Stimulated activated CD8-positive, alpha-beta memory T cell treated with anti-CD3 and anti-CD28 coated beads, Interleukin-4, amount 100 ng/mL, for 1 hour (primary cell): ENCODE measurements at places on chromosomes 1 and 21.

GRCh38 chr1:154998818-154999570 lies 3.6 kb upstream of the ZBTB7B start:
- DNase-seq = no peak

DNA sequence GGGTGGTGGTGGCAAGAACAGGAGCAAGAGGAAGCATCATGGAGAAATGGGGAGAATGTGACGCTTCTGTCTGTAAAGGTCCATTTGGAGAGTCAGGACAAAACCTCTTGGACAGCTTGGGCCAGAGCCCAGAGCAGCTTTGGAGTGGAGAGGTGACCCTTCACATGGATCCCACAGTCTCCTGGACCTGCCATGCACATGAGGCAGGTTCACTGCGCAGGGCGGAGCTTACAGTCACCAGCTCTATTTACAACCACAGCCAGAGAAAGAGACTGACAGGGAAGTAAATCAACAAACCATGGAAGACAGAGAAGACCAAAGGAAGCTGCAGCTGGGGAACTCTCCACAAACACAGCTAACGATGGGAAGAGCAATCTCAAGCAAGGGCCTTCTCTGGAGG lies 828 bp upstream of the RGS8 start:
- no peak for DNase-seq

DNA sequence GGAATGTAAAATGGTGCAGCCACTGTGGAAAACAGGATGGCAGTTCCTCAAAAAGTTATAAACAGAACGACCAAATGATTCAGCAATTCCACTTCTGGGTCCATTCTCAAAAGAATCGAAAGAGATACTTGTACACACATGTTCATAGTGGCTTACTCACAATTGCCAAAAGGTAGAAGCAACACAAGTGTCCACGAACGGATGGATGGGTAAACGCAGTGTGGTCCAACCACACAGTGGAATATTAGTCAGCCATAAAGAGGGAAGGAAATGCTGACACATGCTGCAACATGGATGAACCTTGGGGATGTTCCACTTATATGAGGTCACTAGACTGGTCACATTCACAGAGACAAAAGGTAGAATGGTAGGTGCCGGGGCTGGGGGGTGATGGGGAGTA lies 5.3 kb downstream of the KRTAP10-1 start:
- no peak for DNase-seq

GRCh38 chr1:181128592-181129497 lies 40.3 kb downstream of the IER5 start:
- no peak for DNase-seq

DNA sequence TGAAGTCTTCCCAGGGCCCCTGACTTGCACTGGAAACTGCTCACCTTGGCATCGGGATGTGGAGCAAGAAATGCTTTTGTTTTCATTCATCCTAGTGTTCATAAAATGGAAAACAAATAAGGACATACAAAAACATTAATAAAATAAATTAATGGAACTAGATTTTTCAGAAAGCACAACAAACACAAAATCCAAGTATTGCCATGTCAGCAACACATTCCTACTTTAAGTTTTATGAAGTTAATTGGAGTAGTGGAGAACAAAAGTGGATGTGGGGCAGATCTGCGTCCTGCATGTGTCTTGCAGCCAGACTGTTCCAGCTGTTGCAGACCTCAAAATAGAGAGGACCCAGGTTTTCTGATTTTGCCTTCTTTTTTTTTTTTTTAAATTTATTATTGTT lies 32.9 kb downstream of the PRMT2 start:
- no peak for DNase-seq

- no peak for DNase-seq
Observed at GRCh38 chr1:77956464-77956863, 22.4 kb downstream of the FUBP1 start.

GRCh38 chr1:118827207-118827606 lies 160.9 kb downstream of the TBX15 start:
- no peak for DNase-seq

DNA sequence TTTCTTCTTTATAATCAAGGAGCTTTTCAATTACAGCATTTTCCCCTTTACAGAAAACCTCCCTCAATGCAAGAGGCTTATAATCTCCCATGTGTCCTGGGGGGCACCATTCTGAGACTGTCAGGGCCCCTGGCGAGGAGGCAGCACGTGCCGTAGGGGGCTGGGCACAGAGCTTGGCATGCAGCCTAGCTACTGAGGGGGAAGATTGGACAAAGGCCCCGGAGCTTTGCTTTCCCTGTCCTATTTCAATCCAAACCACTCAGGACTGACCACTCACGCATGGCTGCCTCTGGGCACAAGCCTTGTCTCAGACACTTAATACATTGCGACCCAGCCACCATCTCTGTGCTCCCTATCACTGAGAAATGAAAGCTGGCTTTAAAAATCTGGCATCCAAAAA lies 2.8 kb upstream of the RAP1GAP start:
- DNase-seq = no peak

GRCh38 chr1:167635156-167635648 lies 5.2 kb downstream of the RCSD1 start:
- DNase-seq = no peak

- DNase-seq = no peak
Observed at GRCh38 chr1:152442765-152443164, 28.7 kb upstream of the CRNN start.

- no peak for DNase-seq
Observed at GRCh38 chr1:116933606-116934515, 24.1 kb downstream of the PTGFRN start.

DNA sequence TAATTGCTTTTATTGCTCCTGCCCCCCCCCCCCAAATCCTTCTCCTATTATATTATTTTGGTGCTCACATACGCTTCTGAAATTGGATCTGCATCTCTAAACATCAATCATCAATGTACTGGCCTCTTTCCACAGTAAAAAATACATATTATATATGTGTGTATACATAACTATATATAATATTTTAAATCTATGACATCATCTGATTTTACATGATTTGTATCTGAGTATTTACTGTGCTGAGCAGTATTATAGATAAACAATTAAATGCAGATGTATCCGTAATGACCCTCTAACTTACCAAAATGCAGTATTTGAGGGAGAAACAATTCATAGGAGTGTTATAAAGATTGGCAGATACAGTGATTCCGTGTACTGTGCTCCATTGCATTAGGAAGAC lies 832 bp downstream of the PLPPR4 start:
- no peak for DNase-seq

- no peak for DNase-seq
Observed at GRCh38 chr1:171769171-171769570, 12.3 kb upstream of the METTL13 start.

DNA sequence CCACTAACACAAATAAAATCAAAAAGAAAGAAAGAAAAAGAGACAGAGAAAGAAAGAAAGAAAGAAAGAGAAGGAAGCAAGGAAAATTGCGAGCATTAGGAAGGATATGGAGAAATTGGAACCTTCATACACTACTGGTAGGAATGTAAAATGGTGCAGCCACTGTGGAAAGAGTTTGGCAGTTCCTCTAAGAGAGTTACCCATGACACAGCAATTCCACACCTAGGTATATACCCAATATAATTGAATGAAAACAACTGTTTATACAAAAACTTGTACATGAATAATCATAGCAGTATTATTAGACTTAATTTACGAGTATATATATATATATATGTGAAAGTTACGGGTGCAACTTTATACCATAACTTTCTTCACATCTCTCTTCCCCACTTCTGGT lies 4.1 kb upstream of the LYPD8 start:
- DNase-seq = no peak

- DNase-seq = no peak
Observed at GRCh38 chr1:54254055-54254454, 54.1 kb downstream of the MRPL37 start.
